Calu3 (cell line): ENCODE measurements at places on chromosomes 5 and 9. TPM values are rescaled to one million over a fixed set of nuclear protein-coding genes. Genes with fewer than 3 reads are reported as not detected.

DNA sequence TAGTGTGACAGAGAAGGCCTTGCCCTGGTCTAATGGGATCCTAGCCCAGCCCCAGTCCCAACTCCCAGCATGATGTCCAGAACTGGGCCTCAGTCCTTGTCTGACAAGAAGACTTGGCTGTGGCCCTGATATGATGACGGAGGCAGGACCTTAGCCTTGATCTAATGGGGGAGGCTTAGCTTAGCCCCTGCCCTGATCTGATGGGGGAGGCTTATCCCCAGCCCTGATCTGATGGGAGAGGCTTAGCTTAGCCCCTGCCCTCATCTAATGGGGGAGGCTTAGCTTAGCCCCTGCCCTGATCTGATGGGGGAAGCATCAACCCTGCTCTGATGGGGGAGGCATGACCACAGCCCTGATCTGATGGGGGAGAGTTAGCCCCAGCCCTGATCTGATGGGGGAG lies 3.7 kb downstream of the PKN3 start:
- DNase-seq = no peak

GRCh38 chr5:59800347-59800893 lies 93.1 kb downstream of the PDE4D start:
- DNase-seq = no peak

- DNase-seq = no peak
Measured at GRCh38 chr5:72507231-72507906, at the start of gene ZNF366. TSS of gene ZNF366 (minus strand) at chr5:72507410. CDS start at chr5:72461496, 45,914 bp downstream.

DNA sequence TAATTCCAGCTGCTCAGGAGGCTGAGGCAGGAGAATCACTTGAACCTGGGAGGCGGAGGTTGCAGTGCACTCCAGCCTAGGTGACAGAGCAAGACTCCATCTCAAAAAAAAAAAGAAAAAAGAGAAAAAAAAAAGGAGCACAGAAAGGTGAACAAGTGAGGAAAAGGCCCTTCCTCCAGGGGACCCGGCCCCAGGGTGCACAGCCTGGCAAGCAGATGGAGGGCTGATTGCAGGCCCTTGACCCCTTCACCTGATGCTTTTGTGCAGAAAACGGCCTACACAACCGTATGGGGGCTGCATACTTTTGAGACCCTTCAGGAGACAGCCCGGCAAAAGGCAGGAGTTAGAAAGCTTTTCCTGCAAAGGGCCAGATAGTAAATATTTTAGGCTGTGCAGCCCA lies 33.9 kb downstream of the HRH2 start:
- DNase-seq = no peak

- DNase-seq = no peak
Measured at GRCh38 chr5:74041913-74042312, 415.9 kb downstream of the ARHGEF28 start.

RABL6 gene
- 68.9 and 72.4 TPM in 2 replicates for total RNA-seq

DNA sequence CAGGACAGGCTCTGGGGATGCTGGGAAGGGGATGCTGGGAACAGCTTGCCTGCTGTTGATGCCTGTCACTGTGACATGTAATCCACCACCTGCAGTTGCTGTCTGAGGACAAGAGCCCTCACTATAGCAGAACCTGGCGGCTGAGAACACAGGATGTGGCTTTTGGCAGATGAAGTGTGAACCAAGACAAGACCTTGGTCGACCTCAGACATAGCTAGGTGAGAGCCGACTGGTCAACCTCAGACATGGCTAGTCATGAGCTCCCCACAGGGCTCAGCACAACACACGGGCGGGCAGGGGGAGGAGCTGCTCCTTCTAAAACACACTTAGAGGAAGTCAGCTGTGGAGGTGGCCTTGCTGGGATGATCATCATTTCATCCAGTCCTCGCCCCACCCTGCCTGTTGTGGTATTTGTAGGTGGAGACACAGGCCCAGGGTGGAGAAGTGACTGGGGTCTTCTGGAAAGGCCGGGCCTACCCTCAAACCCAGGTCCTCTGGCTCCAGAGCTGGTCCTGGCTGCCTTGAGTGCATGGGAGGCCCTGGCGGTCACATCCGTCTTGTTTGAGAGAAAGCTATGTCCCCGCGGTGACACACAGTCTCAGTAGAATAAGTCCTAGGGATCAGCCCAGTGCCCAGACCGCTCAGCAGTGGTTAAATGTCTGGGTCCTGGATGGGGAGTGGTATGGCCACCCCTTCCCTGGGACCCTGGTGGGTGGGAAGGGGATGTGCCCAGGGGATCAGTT lies 6.1 kb downstream of the SUSD3 start:
- no peak for DNase-seq

DNA sequence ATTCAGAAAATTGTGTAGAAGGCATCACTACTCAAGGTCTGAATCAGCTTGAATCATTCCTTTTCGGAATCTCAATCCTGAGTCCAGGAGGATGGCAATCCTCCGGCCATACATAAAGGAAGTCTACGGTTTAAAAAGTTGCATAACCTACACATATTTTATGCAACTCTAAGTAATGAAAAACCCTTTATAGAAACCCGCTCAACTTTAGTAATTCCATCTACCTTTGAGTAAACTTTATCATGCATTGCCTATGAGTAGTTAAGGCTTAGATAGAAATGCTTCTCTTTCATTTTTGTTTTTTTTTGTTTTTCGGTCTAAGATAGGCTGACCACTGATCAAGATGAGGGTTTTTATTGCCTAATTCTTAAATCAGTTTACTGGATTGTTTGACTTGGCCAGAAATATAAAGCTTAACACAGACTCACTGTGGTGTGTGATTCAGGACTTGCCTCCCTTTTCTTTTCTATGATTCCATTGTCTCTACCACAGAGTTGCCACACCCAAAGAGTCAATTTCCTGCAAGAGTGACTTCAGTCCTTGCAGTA lies 85.0 kb downstream of the LURAP1L start:
- peak; percentile 50 for DNase-seq

EEIG1 gene
- total RNA-seq = 80.7 and 84.6 TPM in 2 replicates

BTNL3 gene
- total RNA-seq = not detected in 2 replicates

LCN10 gene
- total RNA-seq = 0.33 and 1.9 TPM in 2 replicates

DNA sequence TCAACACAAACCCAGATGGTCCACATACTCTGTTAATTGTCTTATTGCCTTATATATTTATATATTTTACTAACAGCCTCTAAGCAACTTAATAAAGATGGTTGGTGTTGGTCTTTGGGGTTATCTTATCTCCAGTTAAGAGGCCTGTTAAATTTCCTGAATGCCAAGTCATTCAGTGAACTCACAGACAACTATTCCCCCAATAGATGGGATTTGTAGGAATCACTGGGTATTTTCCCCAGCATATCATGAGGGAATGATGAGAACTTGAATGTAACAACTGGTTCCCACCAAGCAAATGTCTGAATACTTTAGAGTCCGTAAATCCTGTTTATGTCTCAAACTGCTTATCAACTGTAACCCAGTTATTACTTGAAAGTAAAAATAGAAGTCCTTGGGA lies 42.7 kb upstream of the RETREG1 start:
- DNase-seq = no peak

HTR1A gene
- total RNA-seq = not detected in 2 replicates

DNA sequence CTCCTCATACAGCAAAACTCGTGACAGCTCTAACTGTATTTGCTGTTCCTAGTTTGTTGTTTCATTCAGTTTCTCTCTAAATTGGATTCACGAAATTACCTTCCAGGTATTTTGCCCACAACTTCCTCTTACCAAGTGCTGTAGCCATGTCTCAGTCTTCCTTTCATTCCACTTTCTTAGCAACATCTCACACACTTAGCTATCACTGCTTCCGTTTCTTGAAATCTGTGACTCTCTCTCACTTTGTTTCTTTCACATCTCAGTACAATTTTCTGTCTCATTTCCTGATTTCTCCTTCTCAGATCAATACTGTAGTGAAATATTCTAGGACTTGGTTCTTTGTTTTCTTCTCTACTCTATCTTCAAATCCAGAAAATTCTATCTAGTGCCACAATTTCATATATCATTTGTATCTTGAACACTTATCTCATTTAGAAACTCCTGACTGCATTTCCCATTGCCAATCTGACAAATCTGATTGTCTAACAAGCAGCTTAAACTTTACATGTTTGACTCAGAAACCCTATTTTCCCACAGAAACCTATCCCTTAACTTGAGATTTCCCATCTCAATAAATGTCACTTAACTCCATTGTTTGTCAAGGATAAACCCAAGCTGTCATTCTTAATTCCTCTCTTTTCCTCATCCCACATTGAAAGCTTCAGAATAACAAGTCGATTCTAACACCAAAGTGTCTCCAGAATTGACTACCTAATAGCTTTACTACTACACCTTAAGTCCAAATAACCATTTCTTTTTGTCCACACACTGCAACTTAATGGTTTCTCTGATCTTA lies 303.1 kb downstream of the CDH12 start:
- DNase-seq = no peak

POLR1E gene
- total RNA-seq = 11.9 and 12.5 TPM in 2 replicates

GRCh38 chr5:125969814-125970171 lies 453.4 kb upstream of the GRAMD2B start:
- DNase-seq = no peak

DNA sequence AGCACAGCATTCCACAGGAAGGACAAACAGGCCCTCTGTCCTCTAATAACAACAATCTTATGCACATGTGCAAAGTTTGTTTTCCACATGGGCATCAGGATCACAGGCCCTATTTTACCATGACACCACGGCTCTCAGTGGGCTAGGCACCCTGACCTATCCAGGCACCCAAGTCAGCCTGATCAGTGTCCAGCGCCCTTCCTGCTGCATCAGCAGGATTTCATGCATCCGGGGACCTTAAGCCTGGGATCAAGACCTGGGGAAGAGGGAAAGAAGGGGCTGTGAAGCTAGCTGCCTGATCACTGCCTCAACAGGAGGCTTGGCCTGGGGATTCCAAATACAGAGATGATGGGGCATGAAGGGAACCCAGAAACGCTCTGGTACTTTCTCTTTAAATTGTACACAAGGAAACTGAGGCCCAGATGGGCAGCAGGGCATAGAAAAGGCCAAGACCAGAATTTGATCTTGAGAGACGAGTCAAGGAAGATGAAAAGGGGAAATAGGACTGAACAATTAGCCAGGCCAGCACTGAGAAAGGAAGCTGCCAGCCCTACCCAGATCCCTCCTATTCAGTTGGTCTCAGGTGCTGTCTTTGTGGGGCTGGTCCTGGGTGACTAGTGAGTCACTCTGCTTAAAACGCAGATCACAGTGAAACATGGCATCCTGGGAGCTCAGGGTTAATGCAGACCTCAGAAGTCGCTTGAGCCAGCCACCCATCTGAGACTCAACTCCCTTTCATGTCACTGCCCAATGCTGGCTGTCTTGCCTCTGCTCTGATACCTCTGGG lies 57.9 kb downstream of the SHB start:
- DNase-seq = no peak

GPR107 gene
- 39.9 and 43.4 TPM in 2 replicates for total RNA-seq

GRCh38 chr5:57956636-57957035 lies 474.0 kb upstream of the ACTBL2 start:
- DNase-seq = no peak

DNA sequence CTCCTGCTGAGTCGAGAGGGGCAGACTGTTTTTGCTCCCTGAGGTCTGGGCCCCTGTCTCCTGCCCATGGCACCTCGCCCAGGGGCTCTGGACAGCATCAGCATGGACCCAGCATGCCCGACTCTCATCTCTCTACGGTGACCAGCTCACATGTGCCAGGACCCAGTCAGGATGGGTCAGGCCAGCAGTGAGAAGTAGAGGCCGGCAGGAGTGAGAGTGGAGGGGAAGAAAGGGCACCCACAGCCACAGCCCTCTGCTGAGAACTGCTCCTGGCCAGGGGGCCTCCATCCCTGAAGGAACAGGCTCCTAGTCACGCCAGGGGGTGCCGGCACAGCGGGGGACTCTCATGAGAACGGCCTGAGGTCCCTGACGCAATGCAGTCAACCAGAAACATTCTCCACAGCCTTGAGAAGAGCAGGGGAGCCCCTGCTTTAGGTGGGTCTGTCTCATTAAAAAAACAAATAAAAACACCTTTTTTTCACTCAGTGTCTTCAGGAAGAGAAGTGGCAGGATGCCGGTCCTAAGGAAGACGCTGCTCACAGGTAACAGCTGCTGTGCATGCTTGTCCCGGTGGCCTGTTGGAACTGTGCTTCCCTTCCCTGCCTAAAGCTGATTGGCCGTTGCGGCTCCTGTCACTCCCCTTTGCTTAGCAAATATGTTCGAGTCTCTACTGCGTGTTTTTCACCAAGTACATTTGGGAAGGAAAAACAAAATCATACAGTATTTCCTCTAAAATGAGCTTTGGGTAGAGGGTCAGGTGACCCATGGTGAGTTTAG lies 85.7 kb upstream of the FBXW11 start:
- no peak for DNase-seq

GRCh38 chr9:93295456-93296076 lies 111.6 kb downstream of the WNK2 start:
- no peak for DNase-seq

GRCh38 chr5:142283304-142283703 lies 41.5 kb downstream of the SPRY4 start:
- DNase-seq = no peak

SLC6A3 gene
- not detected in 2 replicates for total RNA-seq

- no peak for DNase-seq
Measured at GRCh38 chr9:22427226-22427880, 19.3 kb upstream of the DMRTA1 start.

POU5F2 gene
- total RNA-seq = 1.4 and 2.0 TPM in 2 replicates

DNA sequence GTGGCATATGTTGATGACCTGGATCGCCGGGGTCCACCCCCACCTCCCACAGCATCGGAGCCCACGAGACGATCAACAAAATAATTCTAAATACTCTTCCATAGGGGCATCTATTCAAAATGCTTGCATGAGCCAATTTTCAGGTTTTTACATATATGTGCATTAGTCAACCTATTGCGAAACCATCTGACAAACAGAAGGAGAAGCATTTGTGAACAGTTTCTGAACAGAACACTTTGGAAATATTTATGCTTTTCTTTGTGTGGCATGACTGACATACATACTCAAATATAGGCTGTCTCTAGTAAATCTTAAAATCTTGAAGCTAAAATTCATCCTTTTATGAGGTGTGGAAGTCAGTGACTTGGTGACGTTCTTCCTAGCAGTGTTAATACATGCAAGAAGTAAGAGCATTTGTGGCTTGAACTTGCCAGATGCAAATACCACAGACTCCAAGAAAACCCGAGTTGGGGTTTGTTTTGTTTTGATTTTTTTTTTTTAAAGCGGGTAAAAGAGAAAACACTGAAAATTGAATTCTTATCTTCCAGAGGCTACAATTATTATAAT lies 5.3 kb downstream of the GPR151 start:
- no peak for DNase-seq

DNA sequence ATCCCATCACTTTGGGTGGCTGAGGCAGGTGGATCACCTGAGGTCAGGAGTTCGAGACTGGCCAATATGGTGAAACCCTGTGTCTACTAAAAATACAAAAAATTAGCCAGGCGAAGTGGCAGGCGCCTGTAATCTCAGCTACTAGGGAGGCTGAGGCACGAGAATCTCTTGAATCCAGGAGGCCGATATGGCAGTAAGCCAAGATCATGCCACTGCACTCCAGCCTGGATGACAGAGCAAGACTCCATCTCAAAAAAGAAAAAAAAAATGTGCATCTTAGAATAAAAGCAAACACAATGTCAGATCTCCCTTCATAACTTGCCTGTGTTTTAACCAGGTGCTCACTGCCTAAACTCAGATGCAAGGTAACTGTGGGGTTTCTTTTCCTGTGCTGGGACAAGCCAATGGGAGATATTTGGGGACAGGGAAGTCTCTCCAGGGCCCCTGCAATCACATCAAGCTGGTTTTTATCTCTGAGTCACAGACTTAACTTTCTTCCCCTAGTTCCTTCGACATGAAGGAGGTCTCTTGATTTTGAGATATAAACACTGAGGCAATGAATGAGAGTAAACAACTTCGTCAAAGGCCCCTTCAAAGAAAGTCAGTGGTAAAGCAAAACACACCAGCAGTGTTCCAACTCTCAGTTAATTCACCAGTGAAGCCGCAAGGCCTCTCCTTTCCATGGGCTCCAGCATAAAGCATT lies 99.1 kb downstream of the SNX18 start:
- DNase-seq = no peak
